ENCODE measurements at places on chromosomes 13 and 19. TPM values are rescaled to one million over a fixed set of nuclear protein-coding genes. Genes with fewer than 3 reads are reported as not detected.

The ZSWIM9 gene
- 0.73 TPM for total RNA-seq

The SOX21 gene
- total RNA-seq: not detected

The RXFP2 gene
- total RNA-seq: not detected

The NRTN gene
- total RNA-seq: 0.10 TPM

The SULT2A1 gene
- not detected for total RNA-seq

The FSD1 gene
- 0.73 TPM for total RNA-seq

The PRTN3 gene
- 0.31 TPM for total RNA-seq

The ZNF525 gene
- 18.6 TPM for total RNA-seq

The FXYD7 gene
- 1.4 TPM for total RNA-seq

The ZNF441 gene
- total RNA-seq: 7.0 TPM

The SULT2B1 gene
- total RNA-seq: not detected

The FRY gene
- total RNA-seq: 12.5 TPM

The FLT3LG gene
- 49.6 TPM for total RNA-seq

The ECSIT gene
- 23.4 TPM for total RNA-seq

The GFY gene
- not detected for total RNA-seq

The NOVA2 gene
- under 0.01 TPM for total RNA-seq

The PRR12 gene
- total RNA-seq: 6.4 TPM

The PRRG2 gene
- total RNA-seq: 1.4 TPM

The ZNF541 gene
- total RNA-seq: 0.21 TPM

The UBE2L5 gene
- not detected for total RNA-seq

The ZNF471 gene
- 1.2 TPM for total RNA-seq

The ZNF540 gene
- total RNA-seq: 7.5 TPM

The CYP4F12 gene
- 0.42 TPM for total RNA-seq
